Lung microvascular endothelial cell (primary cell): ENCODE measurements at places on chromosomes 1 and 21. TPM values are rescaled to one million over a fixed set of nuclear protein-coding genes. Genes with fewer than 3 reads are reported as not detected.

DNA sequence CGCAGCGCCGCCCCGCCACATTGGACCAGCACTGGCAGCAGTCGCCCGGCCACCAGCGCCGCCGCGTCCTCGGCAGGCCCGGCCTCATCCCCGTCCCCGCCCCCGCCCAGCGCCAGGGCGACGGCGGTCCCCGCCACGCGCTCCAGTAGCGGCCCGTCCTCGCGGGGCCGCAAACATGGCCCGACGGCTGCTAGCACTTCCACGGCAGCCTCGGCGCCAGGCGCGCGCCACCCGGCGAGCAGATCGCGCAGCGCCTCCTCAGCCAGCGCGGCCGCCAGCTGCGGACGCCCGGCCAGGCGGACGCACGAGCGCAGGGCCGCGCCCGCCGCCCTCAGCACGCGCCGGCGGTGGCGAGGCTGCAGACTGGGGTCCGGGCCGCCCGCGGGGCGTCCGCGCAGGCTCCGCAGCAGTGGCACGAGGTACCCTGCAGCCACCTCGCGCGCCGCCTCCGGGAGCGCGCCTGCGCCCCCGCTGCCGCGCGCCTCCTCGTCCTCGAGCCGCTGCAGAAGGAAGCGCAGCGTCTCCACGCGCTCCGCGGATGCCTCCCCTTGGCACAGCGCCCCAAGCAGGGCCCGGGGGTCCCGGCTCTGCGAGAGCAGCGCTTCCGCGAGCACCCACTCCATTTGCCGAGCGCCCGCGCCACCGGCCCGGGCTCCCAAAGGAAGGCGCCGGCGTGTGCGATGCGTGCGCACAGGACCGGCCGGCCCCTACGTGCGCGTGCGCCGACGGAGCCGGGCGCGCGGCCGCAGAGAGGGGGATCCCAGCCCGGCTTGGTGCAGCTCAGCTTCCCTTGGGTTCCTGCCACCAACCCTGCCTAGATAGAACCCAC lies at the start of gene TARBP1:
TARBP1 (minus strand) TSS at position 699 of the 829 bp plus-strand sequence; CDS start at position 623, 76 bp downstream.
- DNase-seq = peak; percentile 86

DNA sequence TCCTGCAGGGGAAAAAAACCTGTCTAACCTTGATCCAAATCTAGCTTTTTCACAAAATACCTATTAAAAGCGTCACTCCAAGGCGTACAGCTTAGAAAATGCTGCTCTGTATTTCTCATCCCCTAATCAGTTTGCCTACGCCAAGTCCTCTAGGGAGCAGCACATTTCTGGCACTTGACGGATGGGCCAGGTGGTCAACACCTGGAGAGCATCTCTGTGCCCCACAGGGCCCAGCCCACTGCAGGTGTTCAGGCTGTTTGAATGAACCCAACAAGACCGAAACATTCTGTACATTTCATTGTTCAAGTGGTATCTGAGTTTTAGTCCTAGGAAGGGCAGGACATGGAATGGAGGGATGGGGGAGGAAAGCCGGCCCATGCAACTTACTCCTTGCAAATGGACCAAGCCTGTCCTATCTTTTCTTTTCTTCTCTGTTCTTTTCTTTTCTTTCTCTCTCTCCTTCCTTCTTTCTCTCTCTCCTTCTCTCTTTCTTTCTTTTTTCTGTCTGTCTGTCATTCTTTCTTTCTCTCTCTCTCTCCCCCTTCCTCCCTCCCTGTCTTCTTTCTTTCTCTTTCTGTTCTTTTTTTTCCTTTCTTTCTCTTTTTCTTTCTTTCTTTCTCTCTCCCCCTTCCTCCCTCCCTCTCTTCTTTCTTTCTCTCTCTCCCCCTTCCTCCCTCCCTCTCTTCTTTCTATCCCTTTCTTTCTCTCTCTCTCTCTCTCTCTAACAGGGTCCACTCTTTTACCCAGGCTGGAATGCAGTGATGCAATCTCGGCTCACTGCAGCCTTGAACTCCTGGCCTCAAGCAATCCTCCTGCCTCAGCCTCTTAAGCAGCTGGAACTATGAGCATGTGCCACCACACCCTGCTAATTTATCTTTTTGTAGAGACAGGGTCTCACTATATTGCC lies 29.1 kb downstream of the IGFN1 start:
- DNase-seq = no peak

DNA sequence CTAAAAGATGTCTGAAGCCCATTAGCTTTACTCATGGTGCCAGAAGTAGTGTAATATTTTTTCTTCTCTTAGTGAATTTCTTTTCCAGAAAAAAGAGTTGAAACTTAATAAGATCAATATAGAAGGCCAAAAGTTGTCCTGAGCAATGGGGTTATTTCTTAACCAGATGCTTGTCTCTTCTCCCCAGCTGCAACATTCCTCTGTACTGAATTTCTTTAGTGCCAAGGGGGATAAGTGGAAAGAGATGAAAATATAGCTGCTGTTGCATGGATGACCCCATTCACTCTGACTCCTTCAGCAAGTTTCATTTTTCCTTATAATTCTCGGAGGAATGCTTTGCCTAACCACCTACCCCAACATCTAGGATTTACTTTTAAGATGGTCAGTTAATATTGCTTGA lies 675.0 kb downstream of the USP25 start:
- DNase-seq = no peak

DNA sequence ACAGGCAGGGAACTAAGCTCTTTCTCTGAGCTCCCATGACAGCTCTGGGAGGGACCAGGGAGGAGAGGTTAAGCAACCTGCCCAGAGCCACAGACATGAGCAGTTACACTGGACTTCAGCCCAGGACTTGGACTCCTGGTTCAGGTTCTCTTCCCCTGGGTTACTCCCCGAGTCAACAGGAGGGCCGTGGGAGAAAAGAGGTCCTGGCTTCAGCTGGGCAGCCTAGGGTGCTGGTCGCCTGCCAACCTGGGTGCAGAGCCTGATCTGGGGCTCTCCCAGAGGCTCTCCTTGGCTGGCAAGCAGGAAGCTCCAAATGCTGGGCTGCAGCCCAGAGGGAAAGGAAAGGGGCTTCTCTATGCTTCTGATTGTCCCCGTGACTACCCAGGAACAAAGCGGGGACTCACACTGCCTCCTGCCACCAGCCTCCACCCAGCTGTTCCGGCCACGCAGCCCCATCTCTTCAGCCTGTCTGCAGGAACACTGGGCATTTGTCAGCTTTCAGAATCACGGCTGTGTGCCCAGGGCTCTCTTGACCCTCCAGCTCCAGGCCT lies 141.8 kb downstream of the HIVEP3 start:
- no peak for DNase-seq

- no peak for DNase-seq
Observed at GRCh38 chr1:42983693-42984092, 25.0 kb upstream of the SLC2A1 start.

GRCh38 chr1:236875975-236876374 lies 80.9 kb downstream of the MTR start:
- DNase-seq = no peak

Gene PRKCZ
- total RNA-seq = 14.2 and 29.8 TPM in 2 replicates

Gene BACE2
- total RNA-seq = 178 and 323 TPM in 2 replicates

Gene SLC25A34
- 0.22 and 0.60 TPM in 2 replicates for total RNA-seq

Gene FCER1G
- total RNA-seq = not detected in 2 replicates

Gene PRAMEF18
- not detected in 2 replicates for total RNA-seq

Gene YY1AP1
- total RNA-seq = 21.8 and 85.3 TPM in 2 replicates

Gene CHIA
- total RNA-seq = not detected in 2 replicates

Gene AQP10
- under 0.01 TPM in 1 of 2 replicates, not detected in the other for total RNA-seq
